Left renal cortex interstitium (tissue), 4 donors: ENCODE measurements at places on chromosomes 3 and 15. TPM values are rescaled to one million over a fixed set of nuclear protein-coding genes. Genes with fewer than 3 reads are reported as not detected.

DNA sequence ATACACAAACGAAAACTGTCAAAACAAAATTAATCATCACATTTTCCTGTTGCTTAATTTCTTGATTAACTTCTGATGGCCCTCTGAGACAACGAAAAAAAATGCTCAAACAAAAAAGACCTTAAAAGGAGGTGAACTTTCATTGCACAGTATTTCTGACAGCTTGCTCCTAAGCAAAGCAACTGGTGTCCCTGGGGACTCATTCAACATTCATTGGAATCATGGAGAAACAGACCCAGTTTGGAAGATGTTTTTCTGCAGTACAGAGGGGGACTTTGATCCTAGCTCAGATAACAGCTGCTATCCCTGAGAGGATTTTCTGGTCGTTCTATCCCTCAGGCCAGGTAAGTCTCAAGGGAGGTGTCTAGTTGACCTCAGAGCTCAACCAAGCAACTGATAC, 378.7 kb upstream of the ATP11B start:
- DNase-seq: no peak

GRCh38 chr3:56086355-56086754, 381.9 kb downstream of the ERC2 start:
- DNase-seq: no peak

GRCh38 chr3:98770261-98771039, 7.3 kb downstream of the ST3GAL6 start:
- no peak for DNase-seq

The GOLGA6L9 gene
- 25.9 TPM for polyA plus RNA-seq

The CRYGS gene
- 13.2 TPM for polyA plus RNA-seq
